ENCODE measurements at places on chromosomes 7 and 10. TPM values are rescaled to one million over a fixed set of nuclear protein-coding genes. Genes with fewer than 3 reads are reported as not detected.

Gene PDE1C
- 14.7 TPM for total RNA-seq

Gene MEST
- 4.6 TPM for total RNA-seq

Gene ELFN1
- 1.7 TPM for total RNA-seq

Gene ENTPD1
- total RNA-seq, result 30.3 TPM

Gene PARP12
- total RNA-seq, result 23.7 TPM

Gene ZPBP
- not detected for total RNA-seq

Gene SLC13A1
- not detected for total RNA-seq

Gene ARHGAP22
- total RNA-seq, result 3.4 TPM

DNA sequence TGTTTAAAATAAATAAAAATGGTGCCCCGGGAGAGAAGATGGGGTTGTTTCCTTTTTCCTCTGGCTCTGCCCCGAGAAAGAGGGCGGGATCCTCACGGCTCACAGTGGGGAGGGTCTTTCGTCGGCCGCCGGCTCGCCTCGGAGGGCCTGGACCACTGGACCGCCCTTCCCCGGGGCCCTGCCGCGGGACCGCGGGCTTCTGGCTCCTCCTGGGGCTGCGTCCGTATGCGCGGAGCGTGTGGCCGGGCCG lies 3.5 kb upstream of the IGF2BP3 start:
- H3K4me1 ChIP-seq, result peaks cover 38% of the 10 kb centered on the region
- no peak overlapping the region for H3K27ac ChIP-seq
- peaks cover 92% of the 10 kb centered on the region for H3K27me3 ChIP-seq
- H3K4me3 ChIP-seq, result peak overlapping the region; percentile 36
- peak; percentile 50 for DNase-seq
- no peaks in the 10 kb centered on the region for H3K36me3 ChIP-seq

DNA sequence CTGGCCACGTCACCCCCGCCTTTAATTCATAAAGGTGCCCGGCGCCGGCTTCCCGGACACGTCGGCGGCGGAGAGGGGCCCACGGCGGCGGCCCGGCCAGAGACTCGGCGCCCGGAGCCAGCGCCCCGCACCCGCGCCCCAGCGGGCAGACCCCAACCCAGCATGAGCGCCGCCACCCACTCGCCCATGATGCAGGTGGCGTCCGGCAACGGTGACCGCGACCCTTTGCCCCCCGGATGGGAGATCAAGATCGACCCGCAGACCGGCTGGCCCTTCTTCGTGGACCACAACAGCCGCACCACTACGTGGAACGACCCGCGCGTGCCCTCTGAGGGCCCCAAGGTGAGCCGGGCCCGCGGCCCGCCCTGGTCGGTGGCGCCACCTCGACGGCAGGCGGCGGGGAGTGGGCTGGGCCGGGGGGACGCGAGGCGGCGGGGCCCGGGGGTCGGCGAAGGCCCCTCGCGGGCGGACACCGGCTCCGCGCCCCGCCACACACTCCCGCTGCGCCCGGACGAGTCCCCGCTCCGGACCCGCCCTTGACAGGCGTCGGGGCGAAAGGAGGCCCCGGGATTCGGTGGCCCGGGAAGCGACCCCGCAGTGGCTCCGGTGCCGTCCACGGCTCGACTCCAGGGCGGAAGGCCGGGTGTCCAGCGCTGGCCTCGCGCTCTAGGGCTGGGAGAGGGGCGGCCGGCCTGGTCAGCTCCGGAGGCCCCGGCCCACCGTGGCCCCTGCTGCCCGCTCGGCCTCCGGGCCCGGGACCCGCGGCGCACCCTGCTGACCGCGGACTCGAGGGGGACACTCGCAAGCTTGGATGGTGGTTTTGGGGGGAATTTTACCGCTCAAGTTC lies 557 bp downstream of the BAG3 start:
- H3K27ac ChIP-seq, result peak overlapping the region; percentile 100

DNA sequence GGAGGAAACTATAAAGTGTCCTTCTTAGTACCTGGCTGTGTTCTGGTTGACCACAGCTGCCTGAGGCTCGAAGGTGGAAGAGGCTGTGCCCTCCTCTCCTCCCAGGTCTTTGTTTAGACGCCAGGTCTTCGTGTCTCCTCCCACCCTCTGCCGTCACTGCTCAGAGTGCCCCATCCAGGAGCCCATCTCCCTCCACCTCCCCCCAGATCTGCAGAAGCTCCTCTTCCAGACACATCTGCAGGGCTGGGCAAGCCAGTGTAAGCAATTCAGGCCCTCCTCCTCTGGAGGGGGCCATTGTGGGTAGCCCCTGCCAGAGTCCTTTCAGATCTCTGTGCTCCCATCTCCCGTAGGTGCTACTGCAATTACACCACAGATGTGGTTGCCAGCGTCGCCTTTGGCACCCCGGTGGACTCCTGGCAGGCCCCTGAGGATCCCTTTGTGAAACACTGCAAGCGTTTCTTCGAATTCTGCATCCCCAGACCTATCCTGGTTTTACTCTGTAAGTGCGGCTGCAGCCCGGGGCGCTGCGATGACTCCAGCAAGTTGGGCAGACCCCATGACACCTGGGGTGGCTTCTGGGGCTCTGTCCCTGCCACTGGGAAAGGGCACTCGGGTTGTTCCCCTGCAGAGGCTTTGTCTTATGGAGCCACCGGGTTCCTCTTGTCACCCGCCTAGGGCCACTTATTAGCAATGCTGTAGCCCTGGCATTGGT lies 107.5 kb downstream of the PARP12 start:
- H3K4me3 ChIP-seq, result no peak overlapping the region
- no peaks in the 10 kb centered on the region for H3K27me3 ChIP-seq
- H3K27ac ChIP-seq, result no peak overlapping the region
- H3K4me1 ChIP-seq, result no peaks in the 10 kb centered on the region

GRCh38 chr10:58293989-58294388 lies 25.0 kb downstream of the CISD1 start:
- no peak for DNase-seq
- no peak overlapping the region for H3K4me3 ChIP-seq
- no peaks in the 10 kb centered on the region for H3K36me3 ChIP-seq
- H3K27ac ChIP-seq, result no peak overlapping the region
- H3K27me3 ChIP-seq, result no peaks in the 10 kb centered on the region
- H3K4me1 ChIP-seq, result no peaks in the 10 kb centered on the region

DNA sequence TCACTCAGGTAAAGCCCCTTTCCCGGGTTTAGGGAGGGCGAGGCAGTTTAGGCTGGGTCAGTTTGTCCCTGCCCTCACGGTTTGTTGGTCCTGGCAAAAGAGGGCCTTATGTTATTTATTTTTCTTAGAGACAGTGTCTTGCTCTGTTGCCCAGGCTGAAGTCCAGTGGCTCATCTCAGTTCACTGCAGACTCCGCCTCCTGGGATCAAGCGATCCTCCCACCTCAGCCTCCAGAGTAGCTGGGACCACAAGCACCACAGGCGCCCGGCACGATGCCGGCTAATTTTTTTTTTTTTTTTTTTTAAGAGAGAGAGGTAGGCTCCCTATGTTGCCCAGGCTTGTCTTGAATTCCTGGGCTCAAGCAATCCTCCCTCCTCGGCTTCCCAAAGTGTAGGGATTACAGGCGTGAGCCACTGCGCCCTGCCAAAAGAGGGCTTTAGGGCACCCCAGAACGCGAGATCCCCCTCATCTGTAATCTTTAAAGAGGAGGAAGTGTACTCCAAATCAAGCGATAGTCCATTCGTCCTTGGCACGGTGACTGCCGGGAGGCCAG lies 626 bp upstream of the BMS1 start:
- no peak for DNase-seq
- H3K4me1 ChIP-seq, result peaks cover 20% of the 10 kb centered on the region
- H3K27ac ChIP-seq, result peak overlapping the region; percentile 89
- no peaks in the 10 kb centered on the region for H3K27me3 ChIP-seq
- peaks cover 28% of the 10 kb centered on the region for H3K36me3 ChIP-seq

- no peak overlapping the region for H3K4me3 ChIP-seq
- no peak for DNase-seq
- no peak overlapping the region for H3K27ac ChIP-seq
- no peaks in the 10 kb centered on the region for H3K36me3 ChIP-seq
Observed at GRCh38 chr10:76882245-76882644, 755.4 kb downstream of the KCNMA1 start.

DNA sequence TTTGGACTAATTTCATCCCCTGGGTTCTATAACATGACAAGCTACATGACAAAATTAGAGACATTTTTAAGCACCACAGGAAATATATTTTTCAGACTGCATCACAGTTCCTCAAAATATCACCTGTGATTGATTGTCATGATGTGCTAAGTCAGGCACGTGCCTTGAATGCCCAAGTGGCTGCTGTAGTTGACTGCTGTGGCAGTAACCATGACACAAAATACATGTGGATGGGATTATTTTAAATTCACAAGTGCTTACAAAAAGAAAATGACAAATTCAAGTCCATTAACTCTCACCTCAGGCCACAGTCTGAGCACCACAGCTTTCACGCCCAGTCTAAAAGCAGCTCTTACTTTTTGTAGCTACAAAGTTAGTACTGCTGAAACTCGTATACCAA lies 45.5 kb downstream of the TNPO3 start:
- H3K4me1 ChIP-seq, result peaks cover 5% of the 10 kb centered on the region
- no peaks in the 10 kb centered on the region for H3K27me3 ChIP-seq
- no peak overlapping the region for H3K4me3 ChIP-seq
- no peak for DNase-seq
- H3K27ac ChIP-seq, result no peak overlapping the region

GRCh38 chr7:158362912-158363905 lies 224.4 kb downstream of the PTPRN2 start:
- H3K4me1 ChIP-seq, result no peaks in the 10 kb centered on the region
- H3K27ac ChIP-seq, result no peak overlapping the region
- H3K4me3 ChIP-seq, result no peak overlapping the region
- H3K27me3 ChIP-seq, result no peaks in the 10 kb centered on the region

DNA sequence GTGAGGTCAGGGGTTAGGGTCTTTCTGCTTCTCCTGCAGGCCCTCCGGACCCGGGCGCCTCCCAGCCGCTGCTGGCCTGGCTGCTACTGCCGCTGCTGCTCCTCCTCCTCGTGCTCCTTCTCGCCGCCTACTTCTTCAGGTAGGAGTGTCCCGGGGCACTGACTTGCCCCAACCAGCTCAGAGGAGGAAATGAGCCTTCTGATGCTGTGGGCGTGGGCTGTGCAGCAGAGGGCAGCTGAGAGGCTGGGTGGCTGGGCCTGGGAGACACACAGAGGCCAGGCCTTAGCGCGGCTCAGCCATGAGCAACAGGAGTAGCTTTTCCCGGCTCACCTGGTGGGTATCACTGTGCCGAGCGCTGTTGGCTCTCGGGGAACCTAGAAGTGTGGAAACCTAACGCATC lies 78.9 kb downstream of the MKI67 start:
- H3K36me3 ChIP-seq, result no peaks in the 10 kb centered on the region
- H3K4me3 ChIP-seq, result peak overlapping the region; percentile 29
- H3K27me3 ChIP-seq, result no peaks in the 10 kb centered on the region
- peak overlapping the region; percentile 60 for H3K27ac ChIP-seq

GRCh38 chr7:158428131-158428836 lies 159.3 kb downstream of the PTPRN2 start:
- no peaks in the 10 kb centered on the region for H3K27me3 ChIP-seq
- DNase-seq, result no peak
- no peaks in the 10 kb centered on the region for H3K36me3 ChIP-seq
- H3K4me3 ChIP-seq, result no peak overlapping the region
- no peak overlapping the region for H3K27ac ChIP-seq

GRCh38 chr7:14381936-14382335 lies 392.5 kb upstream of the ETV1 start:
- H3K4me3 ChIP-seq, result no peak overlapping the region
- no peaks in the 10 kb centered on the region for H3K27me3 ChIP-seq
- H3K27ac ChIP-seq, result no peak overlapping the region
- no peak for DNase-seq

DNA sequence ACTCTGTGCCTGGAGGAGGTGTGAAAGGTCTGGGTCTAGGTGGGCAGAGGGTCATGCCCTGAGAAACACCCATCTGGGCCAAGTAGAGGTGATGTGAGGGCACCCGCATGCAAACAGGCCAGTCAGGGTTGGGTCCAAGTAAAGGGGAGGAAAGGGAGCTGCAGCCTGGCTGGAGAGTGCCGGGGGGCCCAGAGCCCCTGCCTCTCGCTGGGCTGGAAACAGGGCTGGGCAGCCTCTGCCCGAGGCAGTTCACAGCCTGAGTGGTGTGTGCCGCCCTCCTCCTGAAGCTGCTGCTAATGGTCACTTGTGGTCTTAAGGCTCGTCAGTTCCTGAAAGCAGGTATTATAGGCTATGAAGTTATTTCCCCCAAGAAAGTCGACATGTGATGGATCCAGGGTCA lies 7.3 kb downstream of the CYP2E1 start:
- H3K27me3 ChIP-seq, result peaks cover 2% of the 10 kb centered on the region
- H3K27ac ChIP-seq, result no peak overlapping the region
- H3K36me3 ChIP-seq, result no peaks in the 10 kb centered on the region
- H3K4me3 ChIP-seq, result no peak overlapping the region
- peaks cover 6% of the 10 kb centered on the region for H3K4me1 ChIP-seq

DNA sequence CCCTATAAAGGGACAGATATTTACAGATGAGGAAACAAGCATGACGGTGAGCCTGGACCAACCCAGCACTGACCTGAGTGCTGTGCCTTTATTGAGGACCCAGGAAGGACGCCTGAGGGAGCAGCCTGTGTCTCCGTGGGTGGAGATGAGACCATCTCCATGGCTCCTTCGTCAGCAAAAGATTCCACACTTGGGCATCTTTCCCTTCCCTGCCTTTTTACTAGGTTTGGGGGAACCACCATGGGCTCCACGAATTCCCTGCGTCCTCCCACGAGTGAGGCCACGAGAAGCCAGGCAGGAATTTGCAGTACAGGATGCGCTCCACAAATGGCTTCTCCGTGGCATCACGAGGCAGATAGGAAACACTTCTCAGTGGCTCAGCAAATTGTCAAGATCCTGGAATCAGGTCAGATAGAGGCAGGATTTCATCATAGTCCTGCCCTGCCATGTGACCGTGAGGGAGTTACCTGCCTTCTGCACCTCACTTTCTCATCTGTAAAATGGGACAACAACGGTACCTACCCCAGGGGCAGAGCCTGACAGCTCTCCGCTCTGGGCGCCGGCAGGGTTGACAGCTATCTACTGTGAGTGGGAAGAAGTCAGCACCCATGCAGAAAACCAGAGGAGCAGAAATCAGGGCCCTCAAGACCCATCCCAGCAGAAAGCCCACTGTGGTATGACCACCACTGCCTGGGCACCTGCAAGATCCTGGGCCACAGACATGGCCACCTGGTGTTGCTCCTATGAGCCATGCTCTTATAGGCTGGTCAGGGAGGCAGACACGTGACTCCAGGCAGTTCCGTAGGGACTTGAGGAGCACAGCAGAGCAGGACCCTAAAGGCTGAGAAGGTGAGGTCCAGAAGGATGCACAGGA lies 80.1 kb downstream of the GRID1 start:
- no peaks in the 10 kb centered on the region for H3K4me1 ChIP-seq
- no peak overlapping the region for H3K4me3 ChIP-seq
- H3K27me3 ChIP-seq, result no peaks in the 10 kb centered on the region
- H3K36me3 ChIP-seq, result no peaks in the 10 kb centered on the region

Data from esophagus muscularis mucosa (tissue), 4 donors.